Activated T-helper 1 cell treated with anti-CD3 and anti-CD28 coated beads, Interleukin-12 subunit alpha, Interleukin-12 subunit beta, Interleukin-2, Interleukin-4 antibody, amounts not matched to agents 30 ng/mL and 10 ng/mL and 1 ng/mL, durations not matched to agents 14 hours and 24 hours and 36 hours (primary cell): ENCODE measurements at places on chromosomes 16 and 17. TPM values are rescaled to one million over a fixed set of nuclear protein-coding genes. Genes with fewer than 3 reads are reported as not detected.

The CCT6B gene
- 0.96 and 1.0 TPM in 2 replicates for total RNA-seq

The KRT31 gene
- not detected in 2 replicates for total RNA-seq

The ADAMTS18 gene
- total RNA-seq: 0.05 TPM in 1 of 2 replicates, not detected in the other

The SLC6A2 gene
- total RNA-seq: not detected in 2 replicates
